Kidney capillary endothelial cell (primary cell): ENCODE measurements at places on chromosomes 7 and 10.

DNA sequence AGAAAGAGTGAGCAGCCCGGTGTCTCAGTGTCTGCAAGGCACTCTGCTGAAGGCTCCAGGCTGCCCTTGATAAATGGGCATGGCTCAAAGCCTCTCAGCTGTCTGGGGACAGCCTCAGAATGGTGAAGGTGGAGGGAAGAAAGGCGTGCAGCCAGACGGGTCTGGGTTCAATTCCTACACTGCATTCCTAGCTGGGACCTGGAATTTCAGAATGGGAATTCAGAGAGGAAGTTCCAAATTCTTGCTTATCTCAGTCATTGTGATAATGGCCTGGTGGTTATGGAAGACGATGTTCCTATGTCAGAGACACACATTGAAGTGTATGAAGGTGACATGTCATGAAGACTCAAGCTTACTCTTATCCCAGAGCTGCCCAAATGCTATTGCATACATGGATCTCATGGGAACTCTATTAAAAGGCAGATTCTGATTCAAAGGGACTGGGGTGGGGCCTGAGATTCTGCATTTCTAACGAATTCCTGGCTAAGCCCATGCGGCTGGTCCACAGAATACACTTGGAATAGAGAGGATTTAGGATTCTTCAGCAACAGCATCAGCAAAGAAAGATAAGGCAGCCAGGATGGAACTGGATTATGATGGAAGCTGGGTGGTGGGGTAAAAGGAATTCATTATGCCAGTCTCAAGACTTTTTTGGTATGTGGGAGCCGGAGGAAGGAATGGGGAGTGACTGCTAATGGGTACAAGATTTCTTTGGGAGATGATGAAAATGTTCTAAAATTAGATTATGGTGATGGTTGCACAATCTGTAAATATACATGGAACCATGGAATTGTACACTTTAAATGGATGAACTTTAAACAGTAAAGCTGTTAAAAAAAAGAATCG, 82.6 kb upstream of the ZMIZ1 start:
- no peak for DNase-seq

GRCh38 chr10:11921800-11922392, 98.7 kb downstream of the PROSER2 start:
- peak; percentile 23 for DNase-seq

GRCh38 chr7:44639671-44640321, 33.4 kb downstream of the OGDH start:
- peak; percentile 77 for DNase-seq

DNA sequence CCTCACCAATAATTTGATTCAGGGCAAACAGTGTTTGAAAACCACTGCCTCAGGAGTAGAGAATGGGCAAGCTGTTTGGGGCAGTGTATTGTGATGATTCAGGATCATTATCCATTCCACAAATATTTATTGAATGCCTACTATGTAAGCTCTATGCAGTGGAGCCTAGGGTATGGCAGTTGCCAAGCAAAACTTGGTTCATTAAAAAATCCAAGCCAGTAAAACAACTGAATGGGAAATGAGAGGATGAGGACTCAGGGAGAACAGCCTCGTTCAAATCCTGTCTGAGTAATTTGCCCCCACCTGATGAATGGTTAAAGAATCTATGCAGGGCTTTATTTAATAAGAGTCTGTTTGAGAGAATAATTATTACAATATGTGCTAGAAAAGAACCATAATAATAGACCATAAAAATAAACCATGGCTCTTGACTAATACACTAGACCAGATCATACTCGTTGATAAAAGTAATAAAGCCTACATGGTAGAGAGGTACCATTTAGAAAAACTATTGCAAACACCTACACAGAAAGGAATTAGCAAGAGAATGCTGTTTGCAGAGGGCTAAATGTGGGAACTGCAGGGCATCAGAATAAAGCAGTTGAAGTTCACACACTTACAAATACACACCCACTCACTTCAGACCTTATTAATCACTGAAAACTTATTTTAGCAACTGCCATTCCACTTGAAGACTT, 71.7 kb downstream of the CREB5 start:
- DNase-seq = no peak

DNA sequence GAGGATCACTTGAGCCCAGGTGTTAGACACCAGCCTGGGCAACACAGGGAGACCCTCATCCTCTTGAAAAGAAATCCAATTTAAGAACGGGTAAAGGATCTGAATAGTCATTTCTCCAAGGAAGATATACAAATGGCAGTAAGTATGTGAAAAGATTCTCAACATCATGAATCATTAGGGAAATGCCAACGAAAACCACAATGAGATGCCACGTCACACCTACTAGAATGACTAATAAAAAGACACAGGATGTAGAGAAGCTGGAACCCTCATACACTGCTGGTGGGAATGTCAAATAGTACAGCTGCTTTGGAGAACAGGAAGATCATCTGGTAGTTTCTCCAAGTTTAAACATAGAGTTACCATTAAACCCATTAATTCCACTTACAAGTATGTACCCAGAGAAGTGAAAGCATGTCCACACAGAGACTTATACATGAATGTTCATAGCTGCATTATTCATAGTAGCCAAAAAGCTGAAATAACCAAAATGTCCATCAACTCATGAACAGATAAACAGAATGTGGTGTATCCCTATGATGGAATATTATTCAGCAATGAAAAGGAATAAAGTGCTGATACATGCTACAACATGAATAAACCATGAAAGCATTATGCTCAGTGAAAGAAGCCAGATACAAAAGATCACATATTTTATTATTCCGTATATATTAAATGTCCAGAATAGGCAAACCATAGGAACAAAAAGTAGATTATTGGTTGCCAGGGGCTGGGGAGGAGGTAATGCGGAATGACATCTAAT, 13.1 kb upstream of the ZMIZ2 start:
- DNase-seq = peak; percentile 97

GRCh38 chr7:37354656-37355131, 94.0 kb downstream of the ELMO1 start:
- peak; percentile 46 for DNase-seq

- DNase-seq = no peak
Observed at GRCh38 chr10:119443441-119443840, 99.1 kb downstream of the RGS10 start.

- peak; percentile 26 for DNase-seq
Observed at GRCh38 chr10:103592186-103593021, 98.9 kb downstream of the NEURL1 start.

- DNase-seq = no peak
Observed at GRCh38 chr10:29522918-29523317, 111.9 kb downstream of the SVIL start.

GRCh38 chr10:36094096-36094495, 452.0 kb upstream of the FZD8 start:
- DNase-seq = peak; percentile 13

GRCh38 chr10:22816298-22816653, 101.9 kb upstream of the PIP4K2A start:
- DNase-seq = peak; percentile 92

DNA sequence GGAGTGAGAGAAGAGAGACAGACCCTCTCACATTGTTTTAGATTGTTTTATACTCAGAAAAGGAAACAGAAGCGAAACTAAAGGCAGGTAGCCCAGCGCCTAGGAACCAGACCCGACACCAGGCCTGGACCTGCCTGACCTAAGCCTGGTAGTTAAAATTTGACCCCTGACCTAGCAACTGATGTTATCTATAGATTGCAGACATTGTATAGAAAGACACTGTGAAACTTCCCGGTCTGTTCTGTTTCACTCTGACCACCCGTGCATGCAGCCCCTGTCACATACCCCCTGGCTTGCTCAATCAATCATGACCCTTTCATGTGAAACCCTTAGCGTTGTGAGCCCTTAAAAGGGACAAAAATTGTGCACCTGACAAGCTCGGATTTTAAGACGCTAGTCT, 31.6 kb downstream of the VIPR2 start:
- DNase-seq = no peak

- DNase-seq = no peak
Observed at GRCh38 chr7:47611045-47611511, 29.2 kb upstream of the TNS3 start.

DNA sequence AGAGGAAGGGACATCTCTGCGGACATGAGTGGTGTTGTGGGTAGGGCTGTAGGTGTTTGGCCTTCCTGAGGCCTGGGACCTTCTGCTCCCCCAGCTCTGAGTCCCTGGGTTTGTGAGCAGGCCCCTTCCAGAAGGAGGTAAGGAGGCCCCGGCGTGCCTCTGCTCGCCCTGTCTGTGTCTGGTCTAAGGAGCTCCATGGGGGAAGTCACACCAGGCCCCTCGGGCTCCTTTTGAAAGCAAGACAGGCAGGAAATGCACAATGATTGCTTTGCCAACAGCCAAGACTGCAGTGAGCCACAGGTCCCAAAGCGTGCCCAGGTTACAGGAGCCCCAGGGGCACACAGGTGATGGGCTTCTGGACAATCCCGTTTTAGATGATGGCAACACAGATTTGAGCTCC, 89.5 kb downstream of the FAM53B start:
- DNase-seq = no peak

GRCh38 chr7:157477550-157478212, 140.9 kb downstream of the DNAJB6 start:
- DNase-seq = no peak

GRCh38 chr10:19651549-19651948, 164.7 kb upstream of the PLXDC2 start:
- no peak for DNase-seq

- DNase-seq = no peak
Observed at GRCh38 chr7:5614600-5614999, 166.9 kb downstream of the RNF216 start.
